Foreskin fibroblast (primary cell): ENCODE measurements at places on chromosomes 7 and 10.

GRCh38 chr7:156024201-156024600, 211.9 kb upstream of the SHH start:
- no peak for DNase-seq

DNA sequence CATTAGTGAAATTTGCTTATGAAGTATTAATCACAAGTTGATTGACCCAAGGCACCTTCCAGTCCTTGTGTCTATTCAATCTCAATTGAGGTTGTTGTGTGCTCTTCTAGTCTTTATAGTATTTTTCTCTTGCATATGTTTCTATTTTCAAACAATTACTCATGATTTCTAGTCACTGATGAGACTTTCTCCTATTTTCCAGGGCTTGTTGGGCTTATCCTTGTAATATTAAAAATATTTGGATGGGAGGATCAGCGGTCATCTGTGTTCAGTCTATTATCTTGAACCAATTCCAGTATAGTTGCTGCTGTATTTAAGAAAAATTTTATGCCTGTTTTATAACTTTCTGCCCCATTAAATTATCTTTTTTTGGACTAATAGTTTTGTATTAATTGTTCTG, 154.4 kb downstream of the PTEN start:
- DNase-seq = no peak

DNA sequence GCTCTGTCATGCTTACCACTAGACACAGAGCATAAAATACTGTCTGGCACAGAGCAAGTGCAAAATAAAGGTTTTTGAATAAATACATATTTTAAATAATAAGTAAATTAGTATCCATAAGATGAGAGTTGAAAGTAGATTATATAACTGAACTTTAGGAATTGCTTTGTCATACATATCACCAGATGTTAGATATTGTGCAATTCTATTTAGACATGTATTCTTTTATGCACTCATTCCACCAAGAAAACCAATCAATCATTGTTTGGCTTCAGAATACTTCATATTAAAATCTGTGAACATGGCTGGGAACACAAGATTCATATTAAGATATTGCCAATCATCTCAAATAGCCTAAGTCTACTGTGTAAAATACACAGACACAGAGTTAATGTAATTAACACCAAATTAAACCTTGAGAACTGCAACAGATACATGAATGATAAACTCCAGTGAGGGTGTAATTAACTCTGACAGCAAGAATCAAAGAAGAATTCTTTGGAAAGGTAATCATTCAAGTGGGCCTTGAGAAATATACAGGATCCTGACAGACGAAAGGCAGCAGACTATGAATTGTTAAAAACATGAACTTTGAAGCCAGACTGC, 201.0 kb upstream of the PTN start:
- no peak for DNase-seq

DNA sequence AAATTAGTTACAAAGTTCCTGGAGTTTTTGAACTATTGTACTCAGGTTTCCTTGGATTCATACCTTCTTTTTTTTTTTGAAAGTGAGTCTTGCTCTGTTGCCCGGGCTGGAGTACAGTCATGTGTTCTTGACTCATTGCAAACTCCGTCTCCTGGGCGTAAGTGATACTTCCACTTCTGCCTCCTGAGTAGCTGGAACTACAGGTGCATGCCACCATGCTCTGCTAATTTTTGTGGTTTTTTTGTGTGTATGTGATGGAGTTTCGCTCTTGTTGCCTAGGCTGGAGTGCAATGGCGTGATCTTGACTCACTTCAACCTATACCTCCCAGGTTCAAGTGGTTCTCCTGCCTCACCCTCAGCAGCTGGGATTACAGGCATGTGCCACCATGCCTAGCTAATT, 22.3 kb downstream of the MCM10 start:
- no peak for DNase-seq

- peak; percentile 38 for DNase-seq
Observed at GRCh38 chr7:5351507-5352265, 68.9 kb downstream of the SLC29A4 start.

GRCh38 chr7:24601600-24601999, 28.3 kb downstream of the PALS2 start:
- no peak for DNase-seq

DNA sequence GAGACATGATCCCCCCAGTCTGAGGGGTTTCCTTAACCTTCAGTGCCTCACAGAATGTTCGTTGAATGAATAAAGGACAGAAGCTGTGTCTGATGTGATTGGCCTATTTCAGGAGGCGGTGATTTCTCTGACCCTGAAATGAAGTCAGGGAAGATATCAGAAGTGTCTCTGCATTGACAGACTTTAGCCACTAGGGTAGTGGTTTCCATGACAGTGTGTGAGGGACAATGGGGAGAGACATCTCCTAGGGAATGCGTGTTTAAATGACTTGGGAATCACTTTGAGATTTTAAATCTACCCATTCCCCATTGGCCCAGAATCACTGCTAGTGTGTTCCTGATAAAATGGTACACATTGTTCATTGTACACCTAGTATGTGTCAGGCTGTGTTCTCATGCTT, 132.0 kb downstream of the CFAP58 start:
- DNase-seq = no peak

DNA sequence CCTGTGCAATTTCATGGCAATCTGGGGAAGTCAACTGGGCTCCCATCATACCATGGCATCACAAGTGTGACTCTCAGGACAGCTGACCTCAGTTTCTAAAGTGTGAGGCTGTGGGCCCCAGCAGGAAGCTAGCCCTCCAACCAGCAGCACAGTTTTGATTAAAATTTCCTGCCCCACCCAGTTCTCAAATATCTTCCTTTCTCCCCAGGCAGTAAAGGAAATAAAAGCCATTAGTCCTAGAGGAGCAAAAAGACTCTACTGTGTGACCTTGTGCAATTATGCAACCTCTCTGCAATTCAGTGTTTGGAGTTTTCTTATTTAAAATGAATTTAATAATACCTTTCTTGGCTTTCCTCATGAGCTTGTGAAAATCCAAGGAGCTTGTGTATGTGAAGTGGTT, 143.1 kb upstream of the CDCA7L start:
- DNase-seq = no peak

GRCh38 chr10:101014966-101015581, 15.5 kb downstream of the LZTS2 start:
- DNase-seq = peak; percentile 95

GRCh38 chr7:44059219-44060090, 5.9 kb downstream of the PGAM2 start:
- no peak for DNase-seq

DNA sequence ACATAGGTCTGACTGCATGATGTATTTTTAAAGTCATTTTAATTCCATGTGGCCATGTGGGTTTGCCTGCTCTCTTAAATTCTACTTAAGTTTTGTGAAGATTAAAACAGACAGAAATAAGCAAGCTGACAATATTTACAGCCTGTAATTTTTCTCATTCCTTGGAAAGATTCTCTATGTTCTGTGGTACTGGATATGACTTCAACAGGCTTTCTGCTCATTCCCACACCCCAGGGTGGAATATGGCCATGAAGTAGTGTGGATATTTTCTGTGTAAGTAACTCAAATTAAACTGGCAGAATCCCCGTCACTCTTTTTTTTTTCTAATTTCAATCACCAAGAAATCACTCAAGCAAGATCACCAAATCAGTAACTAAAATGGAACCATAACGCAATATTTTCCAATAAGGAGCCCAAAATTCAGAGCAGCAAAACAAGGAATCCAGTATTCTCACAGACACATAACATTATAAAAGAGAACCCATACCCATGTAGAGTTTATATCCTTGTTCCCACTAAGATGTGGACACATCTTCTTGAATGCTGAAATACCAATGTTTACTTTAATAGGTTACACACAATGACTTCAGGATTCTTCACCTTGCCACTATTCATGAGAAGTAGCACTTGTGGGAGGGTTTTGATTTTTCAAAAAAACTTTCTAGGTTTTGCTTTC, 5.7 kb downstream of the HOXA5 start:
- DNase-seq = no peak

DNA sequence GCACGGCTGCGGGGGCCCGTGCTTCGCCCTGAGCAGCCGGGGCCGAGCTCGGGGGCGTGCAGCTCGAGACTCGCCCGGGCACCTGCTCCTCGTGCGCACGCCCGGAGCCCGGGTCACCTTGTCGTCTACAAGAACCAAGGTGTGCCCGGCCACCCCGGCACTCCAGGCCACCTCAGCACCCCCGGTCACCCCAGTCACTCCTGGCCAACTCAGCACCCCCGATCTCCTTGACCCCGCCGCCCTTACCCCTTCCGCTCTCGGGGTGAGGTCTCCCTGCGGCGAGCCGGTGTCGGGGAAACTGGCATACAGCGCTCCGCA, 268 bp upstream of the IGFBP3 start:
- no peak for DNase-seq

DNA sequence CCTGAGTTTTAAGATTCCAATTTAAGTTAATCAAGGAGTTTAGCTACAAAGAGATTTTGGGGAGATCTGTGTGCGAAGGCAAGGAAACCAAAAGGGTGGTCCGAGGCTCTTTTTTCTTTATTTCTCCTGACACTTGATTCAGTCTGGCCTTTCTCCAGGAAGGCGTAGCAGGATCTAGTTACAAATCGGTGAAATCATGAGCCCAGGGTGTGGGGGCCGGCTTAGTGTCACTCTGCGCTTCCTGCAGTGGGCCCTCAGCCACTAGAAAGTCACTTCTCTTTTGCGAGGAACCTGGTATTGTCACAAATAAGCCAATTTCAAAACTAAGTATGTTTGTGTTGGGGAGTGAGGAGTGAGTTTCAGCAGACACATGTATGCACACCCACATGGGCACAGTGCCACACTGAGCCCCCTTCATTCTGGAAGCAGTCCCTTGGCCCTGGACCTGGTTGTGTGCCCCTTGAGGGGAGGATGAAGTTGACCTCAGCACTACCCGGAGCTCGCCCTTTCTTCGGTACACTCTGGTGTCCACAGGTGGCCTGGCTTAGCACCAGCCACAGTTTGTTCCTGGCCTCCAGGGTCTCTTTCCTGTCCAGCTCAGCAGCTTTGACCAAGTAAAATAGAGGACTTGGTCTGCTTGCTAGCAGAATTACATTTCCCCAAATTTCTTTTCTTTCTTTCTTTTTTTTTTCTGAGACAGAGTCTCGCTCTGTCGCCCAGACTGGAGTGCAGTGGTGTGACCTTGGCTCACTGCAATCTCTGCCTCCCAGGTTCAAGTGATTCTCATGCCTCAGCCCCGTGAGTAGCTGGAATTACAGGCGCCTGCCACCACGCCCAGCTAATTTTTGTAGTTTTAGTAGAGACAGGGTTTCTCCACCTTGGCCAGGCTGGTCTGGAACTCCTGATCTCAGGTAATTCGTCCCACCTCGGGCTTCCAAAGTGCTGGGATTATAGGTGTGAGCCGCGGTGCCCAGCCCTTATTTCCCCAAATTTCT, 84.0 kb upstream of the BTBD16 start:
- no peak for DNase-seq

GRCh38 chr10:118045158-118045836, 1.4 kb downstream of the RAB11FIP2 start:
- DNase-seq = no peak

GRCh38 chr7:128358233-128358632, 3.3 kb downstream of the PRRT4 start:
- no peak for DNase-seq

DNA sequence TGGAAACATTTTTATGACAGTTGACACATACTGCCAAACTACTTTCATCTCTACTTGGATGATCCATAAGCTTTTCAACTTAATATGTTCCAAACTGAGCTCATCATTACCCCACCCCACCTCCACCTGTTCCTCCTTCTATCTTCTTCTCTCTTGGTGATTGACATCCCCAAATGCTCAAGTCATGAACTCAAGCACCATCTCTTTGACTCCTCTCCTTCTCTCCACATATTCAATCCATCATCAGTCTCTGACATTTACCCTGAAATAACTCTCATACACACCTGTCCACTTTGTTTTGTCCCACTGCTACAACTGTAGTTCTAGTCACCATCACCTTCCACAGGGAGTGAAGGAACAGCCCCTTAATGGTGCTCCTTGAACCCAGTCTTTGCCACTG, 43.3 kb downstream of the SGCE start:
- DNase-seq = no peak

- no peak for DNase-seq
Observed at GRCh38 chr10:109480836-109481235, 442.5 kb downstream of the XPNPEP1 start.

DNA sequence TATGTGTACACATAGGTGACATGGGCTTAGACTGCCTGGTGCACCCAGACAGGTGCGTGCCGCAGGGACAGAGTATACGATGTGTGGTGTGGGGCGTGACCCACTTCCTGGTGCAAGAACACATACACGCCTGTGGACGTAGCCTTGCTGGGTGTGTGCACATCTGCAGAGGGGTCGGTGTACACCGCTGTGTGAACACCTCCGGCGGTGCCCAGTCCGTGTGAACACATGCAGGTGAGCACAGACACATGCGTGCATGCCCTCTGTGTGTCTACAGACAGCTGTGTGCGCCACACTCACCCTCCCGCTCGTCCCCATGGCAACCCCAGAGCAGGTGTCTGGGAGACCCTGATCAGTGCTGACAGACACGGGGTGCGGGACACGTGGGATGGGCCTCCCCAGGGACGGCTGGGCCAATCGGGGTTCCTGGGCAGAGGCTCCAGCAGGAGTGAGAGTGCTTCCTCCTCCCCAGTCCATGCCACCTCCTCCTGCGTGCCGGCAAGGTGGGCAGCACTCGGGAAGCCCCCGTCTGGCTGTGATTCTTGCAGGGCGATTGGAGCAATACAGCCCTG, 23.4 kb downstream of the ELFN1 start:
- DNase-seq = no peak

- DNase-seq = no peak
Observed at GRCh38 chr7:28533267-28533666, 120.9 kb downstream of the CREB5 start.

DNA sequence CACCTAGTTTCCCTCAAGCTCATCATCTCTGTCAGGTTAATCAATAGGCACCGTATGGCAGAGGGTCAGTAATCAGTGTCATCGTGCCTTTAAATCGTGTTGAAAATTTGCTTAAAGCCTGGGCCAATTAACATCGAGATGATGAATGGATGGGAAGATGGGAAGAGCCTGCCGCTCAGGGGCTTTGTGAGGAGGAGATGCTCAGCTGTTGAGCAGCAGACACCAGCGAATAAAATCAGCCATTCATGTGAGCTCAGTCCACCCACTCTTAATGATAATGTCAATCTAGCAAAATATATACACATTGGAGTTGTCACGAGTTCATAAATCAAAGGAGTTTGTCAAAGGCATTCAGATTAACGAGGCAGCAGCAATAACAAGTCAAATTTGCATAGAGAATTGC, 97.7 kb downstream of the BTRC start:
- no peak for DNase-seq

DNA sequence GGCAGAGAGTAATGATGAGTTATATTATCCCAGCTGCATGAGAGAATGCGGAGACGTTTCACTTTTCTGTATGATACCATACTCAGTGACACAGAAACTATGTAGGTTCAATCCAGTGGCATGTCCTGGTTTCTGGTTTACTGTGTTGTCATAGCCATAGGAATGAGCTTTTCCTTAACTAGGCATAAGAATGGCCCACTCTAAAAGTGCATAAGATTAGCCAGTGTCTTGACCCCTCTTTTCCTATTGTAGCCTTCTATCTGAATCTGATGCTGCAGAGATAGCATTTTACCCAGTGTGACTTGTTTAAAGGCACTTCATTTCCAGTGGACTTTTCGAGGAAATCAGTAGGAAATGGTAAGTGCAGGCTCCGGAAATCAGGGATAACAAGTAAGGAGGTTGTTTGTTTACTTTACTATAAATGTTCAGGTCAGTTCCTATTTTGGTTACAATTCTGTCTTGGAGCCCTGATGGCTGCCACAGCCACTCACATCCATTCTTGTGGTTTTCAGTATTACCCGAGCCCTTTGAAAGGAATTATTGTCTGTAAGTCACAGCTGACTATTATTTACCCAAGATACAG, 70.5 kb downstream of the SEMA3A start:
- DNase-seq = peak; percentile 65

GRCh38 chr10:48272682-48273081, 1.8 kb downstream of the FRMPD2 start:
- DNase-seq = no peak
